ENCODE measurements at places on chromosomes 4 and X. TPM values are rescaled to one million over a fixed set of nuclear protein-coding genes. Genes with fewer than 3 reads are reported as not detected.

FAM47E gene
- total RNA-seq = not detected

DNA sequence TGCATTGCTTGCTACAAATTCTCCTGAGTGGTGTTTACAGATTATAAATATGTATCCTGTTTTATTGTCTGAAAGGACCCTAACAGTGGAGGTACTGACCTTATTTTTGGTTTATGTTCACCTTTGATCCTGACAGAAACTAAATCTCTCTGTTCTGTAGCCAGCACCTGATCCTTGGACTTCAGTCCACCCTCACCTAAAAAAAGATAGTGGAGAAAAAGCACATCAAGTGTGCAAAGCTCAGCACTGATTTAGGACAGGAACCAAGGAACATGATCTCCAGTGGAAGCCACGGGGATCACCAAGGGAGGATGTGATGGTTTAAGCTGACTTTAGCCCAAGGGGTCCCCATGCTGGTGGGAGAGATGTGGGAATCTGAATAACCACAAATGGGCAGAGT is 22.3 kb upstream of the C4orf54 start:
- no peak overlapping the region for H3K27ac ChIP-seq
- no peaks in the 10 kb centered on the region for H3K36me3 ChIP-seq
- H3K4me3 ChIP-seq = no peak overlapping the region
- no peaks in the 10 kb centered on the region for H3K4me1 ChIP-seq
- H3K27me3 ChIP-seq = no peaks in the 10 kb centered on the region

GRCh38 chr4:145773581-145774234 is 93.8 kb downstream of the C4orf51 start:
- H3K27ac ChIP-seq = no peak overlapping the region
- H3K27me3 ChIP-seq = no peaks in the 10 kb centered on the region
- H3K4me3 ChIP-seq = no peak overlapping the region
- peaks cover 35% of the 10 kb centered on the region for H3K36me3 ChIP-seq
- H3K4me1 ChIP-seq = no peaks in the 10 kb centered on the region
- no peak for DNase-seq

GRCh38 chrX:77910108-77910840 is at the start of gene ATP7A:
ATP7A (plus strand) TSS chrX:77910693; CDS start chrX:77971642, 60,949 bp downstream.
- H3K4me1 ChIP-seq = peaks cover 3% of the 10 kb centered on the region
- no peaks in the 10 kb centered on the region for H3K27me3 ChIP-seq
- peak within 1 kb of the TSS; percentile 36 for H3K4me3 ChIP-seq
- peak within 1 kb of the TSS; percentile 82 for H3K27ac ChIP-seq
- H3K36me3 ChIP-seq = no peaks in the 10 kb centered on the region

DNA sequence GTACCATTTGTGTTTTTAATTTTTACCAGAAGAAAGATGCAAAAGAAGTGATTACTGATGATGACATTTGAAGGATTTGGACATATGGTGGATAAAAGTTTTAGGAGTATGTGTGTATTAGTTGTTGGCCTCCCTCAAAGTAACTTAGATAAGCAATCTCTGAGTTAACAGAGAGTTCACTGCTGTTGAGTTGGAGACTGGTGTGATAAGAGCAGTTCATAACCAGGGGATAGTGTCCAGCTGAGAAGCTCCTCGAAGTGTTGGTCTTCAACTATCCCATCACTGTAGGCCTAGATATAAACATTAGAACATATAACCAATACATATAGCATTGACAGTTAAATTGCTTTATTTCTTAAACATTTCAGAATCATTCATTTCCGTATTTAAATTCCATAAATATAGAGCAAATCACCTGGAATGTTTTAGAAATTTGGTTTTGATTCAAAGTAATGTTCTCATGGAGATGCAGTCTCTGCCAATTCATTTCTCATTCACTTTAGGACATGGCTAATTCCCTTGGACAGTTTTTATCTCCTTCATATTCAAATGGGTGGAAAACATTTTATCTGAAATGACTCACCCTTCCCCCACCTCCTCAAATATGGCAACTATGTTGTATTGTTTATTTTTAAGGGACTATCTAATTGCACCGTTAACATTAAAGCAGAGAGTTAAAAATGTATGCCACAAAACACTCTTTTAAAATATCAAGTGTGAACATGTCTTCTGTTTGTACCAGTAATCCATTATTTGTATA is 136.8 kb upstream of the SLC4A4 start:
- no peaks in the 10 kb centered on the region for H3K4me1 ChIP-seq
- H3K36me3 ChIP-seq = no peaks in the 10 kb centered on the region
- no peaks in the 10 kb centered on the region for H3K27me3 ChIP-seq
- H3K27ac ChIP-seq = no peak overlapping the region
- no peak overlapping the region for H3K4me3 ChIP-seq
- no peak for DNase-seq

- no peaks in the 10 kb centered on the region for H3K4me1 ChIP-seq
- no peaks in the 10 kb centered on the region for H3K27me3 ChIP-seq
- no peak overlapping the region for H3K27ac ChIP-seq
- H3K4me3 ChIP-seq = peak overlapping the region; percentile 55
These were observed 25.5 kb downstream of the GPRASP3 start for GRCh38 chrX:102745857-102746584.

DNA sequence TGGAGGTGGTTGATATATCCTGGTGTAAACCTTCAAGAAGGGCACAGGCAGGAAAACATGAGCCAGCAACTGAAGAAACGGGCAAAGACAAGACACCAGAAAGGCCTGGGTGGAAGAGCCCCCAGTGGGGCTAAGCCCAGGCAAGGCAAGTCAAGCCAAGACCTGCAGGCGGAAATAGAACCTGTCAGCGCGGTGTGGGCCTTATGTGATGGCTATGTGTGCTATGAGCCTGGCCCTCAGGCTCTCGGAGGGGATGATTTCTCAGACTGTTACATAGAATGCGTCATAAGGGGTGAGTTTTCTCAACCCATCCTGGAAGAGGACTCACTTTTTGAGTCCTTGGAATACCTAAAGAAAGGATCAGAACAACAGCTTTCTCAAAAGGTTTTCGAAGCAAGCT is 7.2 kb downstream of the ZFP42 start:
- no peak overlapping the region for H3K4me3 ChIP-seq
- DNase-seq = no peak
- no peaks in the 10 kb centered on the region for H3K27me3 ChIP-seq
- no peaks in the 10 kb centered on the region for H3K36me3 ChIP-seq

DNA sequence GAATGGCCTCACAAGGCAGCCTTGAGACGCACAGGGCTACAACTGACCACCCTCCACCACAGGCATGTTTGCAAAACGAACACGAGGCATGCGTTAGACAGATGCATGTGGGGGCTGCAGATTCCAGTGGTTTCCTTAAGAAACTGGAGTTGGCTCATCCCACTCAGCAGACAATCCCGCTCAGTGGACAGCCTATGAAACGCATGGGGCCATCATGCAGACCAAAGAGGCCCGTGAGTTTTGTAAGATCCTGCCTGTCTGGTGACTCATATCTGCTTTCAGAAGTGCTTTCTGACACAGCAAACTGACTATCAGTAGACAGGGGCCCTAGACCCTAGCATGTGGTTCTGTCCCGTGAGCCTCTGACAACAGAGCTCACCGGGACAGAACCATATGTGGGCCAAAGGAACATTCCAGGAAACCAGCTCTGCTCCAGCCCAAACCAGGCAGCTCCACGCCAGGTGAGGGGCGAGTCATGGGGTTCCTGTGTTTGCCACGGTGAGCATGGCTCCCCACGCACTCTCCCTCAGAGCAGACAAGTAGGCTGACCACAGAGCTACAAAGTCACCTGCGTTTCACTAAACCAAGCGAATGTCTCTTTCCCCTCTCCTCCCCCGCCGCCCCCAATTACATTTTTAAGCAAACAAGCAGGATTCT is 74.4 kb downstream of the MTMR1 start:
- DNase-seq = no peak
- peaks cover 28% of the 10 kb centered on the region for H3K4me1 ChIP-seq
- no peaks in the 10 kb centered on the region for H3K27me3 ChIP-seq
- no peak overlapping the region for H3K4me3 ChIP-seq

Measured in esophagus squamous epithelium (tissue), 5 donors.